ENCODE measurements at places on chromosomes 6 and 20.
A peak's percentile ranks its signal among the peaks of the same experiment; 100 is the strongest.

DNA sequence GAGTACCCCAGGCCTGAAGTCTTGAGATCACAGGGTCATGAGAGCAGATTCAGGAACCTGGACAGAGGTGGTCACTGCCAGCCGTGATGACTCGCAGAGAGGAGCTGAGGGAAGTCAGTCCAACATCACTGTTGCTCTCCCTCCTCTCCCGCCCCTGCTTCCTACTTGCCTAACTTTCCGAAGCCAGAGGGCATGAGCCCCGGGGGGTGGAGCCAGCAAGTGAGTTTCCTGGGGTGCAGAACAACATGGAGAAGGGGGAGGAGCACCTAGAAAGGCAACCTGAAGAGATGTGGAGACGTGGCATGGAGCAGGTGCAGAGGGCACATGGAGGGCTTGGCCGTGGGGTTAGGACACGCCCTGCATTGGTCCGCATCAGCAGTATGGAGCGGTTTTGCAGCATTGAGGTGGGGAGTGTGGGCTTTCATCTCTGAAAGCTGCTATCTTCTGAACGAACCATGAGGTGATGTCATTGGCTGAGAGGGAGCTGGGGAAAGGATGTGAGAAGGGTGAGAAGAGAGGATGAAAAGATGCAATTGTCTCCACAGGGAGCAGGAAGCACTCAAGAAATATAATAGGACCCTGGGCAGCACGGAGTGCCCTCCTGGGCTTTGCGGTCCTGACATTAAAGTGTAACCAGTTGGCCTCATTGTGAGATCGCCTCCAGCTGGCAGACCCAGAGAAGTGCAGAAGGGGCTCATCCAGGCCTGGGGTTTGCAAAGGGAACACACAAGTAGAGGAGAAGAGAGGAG lies 25.0 kb downstream of the GDAP1L1 start:
- DNase-seq: no peak

DNA sequence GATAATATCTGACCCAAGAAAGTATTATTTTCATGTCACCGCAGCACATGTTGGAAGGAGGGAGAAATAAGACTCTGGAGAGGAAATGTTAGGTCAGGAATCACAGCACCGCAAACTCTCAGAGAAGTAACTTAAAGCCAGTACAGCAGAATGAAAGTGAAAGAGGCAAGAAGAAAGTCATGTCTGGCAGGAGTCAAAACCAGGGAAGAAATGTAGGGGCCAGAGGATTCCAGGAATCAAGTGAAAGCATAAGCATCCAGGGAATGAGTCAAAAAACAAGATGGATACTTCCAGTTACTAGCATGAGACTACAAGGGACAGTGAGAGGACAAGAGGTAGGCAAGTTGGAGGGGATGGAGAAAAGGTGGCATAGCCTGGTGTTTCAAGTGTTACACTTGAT lies 80.4 kb downstream of the AK9 start:
- no peak for DNase-seq

GRCh38 chr20:18613553-18613952 lies 25.7 kb downstream of the DTD1 start:
- no peak for DNase-seq

DNA sequence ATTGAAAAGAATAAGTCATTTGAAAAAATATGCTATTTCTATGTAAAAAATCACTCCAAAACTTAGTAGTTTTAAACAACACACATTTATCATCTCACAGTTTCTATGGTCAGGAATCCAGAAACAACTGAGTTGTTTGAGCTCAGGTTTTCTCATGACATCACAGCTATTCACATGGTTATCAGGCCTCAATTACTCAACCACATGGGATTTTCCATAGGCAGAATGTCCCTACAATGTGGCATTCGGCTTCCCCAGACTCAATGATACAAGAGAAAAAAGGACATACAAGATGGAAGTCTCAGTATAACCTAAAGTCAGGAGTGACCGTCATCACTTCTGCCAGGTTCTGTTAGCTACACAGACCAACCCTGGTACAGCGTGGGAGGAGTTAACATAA lies 3.4 kb upstream of the SLC35D3 start:
- DNase-seq: no peak

GRCh38 chr20:20362774-20363433 lies 5.0 kb upstream of the INSM1 start:
- peak; percentile 97 for DNase-seq

- no peak for DNase-seq
Measured at GRCh38 chr20:51265361-51265760, 242.5 kb upstream of the KCNG1 start.

DNA sequence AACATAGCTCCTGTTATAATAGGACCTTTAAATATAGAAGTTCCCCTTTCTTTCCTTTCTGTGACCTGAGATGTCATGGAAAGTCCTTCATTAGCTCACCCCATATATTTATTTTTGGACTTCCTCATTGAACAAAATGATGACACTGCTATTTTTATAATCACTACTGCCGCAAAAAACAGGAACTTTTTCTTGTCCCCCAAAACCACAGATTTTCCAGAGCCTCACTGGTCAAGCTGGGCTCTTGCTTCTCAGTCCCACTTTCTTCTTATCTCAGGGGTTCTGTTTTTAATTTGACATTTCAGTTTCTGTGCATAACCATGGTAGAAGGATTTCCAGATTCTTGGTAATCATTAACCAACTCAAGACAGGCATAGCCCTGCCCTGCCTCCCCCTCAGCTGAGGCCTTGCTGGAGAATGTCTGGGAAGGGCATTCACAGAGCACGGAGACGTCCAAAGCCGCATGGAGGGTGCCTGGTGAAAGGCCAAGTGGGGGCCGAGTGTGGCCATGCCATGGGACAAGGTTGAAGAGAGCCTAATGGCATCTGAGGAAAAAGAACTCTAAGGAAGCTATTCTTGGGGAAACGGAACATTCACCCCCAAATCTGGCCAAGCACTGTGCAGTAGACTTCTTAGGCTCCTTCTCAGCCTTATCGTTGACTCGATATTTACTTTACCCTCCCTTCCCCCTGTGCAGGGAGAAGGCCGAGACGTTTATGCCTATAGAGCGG lies 73.7 kb downstream of the EDN1 start:
- no peak for DNase-seq

GRCh38 chr6:28658475-28659249 lies 133.0 kb downstream of the GPX5 start:
- no peak for DNase-seq

All from SHP77 treated with DMSO at 0.1 percent for 48 hours (cell line).